ENCODE measurements at places on chromosomes 2 and 18.

- no peak for DNase-seq
Observed at GRCh38 chr2:39629646-39630045, 36.1 kb upstream of the TMEM178A start.

- DNase-seq: no peak
Observed at GRCh38 chr2:232075080-232075479, 113.6 kb downstream of the DIS3L2 start.

DNA sequence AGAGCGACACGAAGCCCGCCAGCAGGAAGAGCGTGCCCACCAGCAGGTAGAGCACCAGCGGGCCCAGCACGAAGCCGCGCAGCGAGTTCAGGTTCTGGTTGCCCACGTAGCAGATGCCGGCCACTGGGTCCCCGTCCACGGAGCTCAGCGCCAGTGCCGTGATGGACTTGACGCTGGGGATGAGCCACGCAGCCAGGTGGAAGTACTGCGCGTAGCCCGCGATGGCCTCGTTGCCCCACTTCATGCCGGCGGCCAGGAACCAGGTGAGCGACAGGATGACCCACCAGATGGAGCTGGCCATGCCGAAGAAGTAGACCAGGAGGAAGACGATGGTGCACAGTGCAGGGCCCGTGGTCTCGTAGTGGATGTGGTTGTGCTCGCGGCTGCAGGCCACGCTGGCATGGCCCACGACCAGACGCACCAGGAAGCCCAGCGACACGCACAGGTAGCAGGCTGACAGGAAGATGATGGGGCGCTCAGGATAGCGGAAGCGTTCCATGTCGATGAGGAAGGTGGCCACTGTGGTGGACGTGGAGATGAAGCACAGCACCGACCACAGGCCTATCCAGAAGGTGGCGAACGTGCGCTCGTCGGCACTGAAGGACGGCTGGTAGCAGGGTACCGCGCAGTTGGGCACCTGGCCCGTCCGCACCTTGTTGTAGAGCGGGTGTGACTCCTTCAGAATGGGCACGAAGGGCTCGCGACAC is 2.1 kb downstream of the FZD5 start:
- DNase-seq: peak; percentile 84

DNA sequence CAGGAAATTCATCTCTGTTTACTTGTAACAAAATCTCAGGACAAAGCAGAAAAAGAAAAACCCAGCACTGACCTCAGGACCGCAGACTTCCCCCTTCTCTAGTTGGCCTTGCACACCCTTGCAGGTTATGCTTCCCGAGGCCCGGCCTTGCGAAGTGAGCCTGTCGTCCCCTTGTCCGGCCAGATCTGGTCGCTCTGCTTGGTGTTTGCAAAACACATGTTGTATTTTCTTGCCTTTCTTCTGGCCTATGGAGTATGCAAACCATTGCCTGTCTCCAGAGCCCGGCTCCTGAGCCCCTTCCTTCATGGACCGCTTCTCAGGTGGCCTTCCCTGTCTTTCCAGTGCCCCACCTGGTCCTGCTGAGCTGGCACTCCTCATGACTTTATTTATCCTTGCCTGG is 4.8 kb downstream of the IMPA2 start:
- no peak for DNase-seq

- no peak for DNase-seq
Observed at GRCh38 chr2:26268213-26268612, 23.5 kb downstream of the HADHB start.

DNA sequence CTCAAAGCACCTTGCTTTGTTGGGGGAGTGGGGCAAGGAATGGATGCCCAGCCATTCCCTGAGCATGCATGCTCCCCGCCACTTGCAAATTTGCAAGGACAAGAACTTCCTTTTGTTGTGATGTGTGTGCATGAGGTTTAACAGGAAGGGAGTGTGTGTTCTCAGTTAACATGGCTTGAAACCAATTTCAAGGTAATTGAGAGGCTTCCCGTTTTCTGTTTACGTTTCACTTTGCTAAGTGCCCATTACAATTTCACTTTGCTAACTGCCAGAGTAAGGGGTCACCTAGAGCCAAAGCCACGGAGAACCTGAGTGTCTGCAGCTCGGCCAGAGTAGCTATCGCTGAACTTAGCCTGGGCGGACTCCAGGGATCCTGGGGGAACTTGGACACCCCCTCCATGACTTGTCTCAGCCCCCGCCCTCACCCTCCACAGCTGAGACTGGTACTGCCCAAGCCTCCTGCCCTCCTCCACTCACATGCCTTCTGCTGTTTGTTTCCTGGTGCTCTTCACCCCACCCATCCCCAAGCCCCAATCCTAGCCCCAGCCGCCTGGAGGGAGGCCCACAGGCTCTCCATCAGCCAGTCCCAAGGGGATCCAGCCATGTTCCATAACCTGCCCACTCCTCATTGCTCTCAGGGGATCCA is 53.6 kb upstream of the LAPTM4A start:
- DNase-seq: no peak

- DNase-seq: no peak
Observed at GRCh38 chr18:1012775-1013174, 108.1 kb downstream of the ADCYAP1 start.

DNA sequence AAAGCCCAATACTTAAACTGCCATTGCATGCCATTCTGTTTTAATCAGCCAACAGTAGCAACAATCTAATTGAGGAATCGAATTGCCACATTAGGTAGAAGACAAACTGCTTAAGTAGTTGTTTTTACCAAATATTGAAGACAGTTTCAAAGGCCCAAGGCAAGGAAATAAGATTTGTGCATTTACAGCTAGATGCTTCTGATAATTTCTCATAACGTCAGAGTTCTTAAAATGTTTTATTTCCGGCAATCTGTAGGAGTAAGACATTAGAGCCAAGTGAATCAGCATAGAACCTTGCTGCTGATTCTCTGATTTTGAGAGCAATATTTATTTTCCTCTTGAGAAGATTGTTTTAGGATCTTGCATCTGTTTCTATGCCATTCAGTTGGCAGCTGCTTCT is 174.3 kb downstream of the RBM43 start:
- DNase-seq: no peak

- no peak for DNase-seq
Observed at GRCh38 chr2:230414302-230414701, 1.7 kb upstream of the SP100 start.

DNA sequence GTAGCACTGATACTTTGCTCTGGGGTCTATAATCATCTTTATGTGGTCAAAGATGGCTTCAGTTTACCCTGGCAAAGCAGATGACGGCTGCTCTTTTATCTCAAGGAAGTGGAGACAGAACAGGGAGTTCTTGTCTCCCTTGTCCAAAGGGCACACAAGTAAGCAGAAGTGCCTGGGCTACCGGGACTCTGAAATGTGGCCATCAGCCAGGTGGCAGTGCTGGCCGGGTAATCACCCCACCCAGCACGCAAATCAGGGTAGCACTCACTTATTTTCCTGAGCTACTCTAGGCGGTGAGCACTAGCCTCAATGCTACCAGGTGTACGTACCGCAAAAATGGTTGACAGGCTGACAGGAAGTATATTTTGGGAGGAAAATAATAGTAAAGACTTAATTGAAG is 119.7 kb upstream of the ETAA1 start:
- DNase-seq: no peak

DNA sequence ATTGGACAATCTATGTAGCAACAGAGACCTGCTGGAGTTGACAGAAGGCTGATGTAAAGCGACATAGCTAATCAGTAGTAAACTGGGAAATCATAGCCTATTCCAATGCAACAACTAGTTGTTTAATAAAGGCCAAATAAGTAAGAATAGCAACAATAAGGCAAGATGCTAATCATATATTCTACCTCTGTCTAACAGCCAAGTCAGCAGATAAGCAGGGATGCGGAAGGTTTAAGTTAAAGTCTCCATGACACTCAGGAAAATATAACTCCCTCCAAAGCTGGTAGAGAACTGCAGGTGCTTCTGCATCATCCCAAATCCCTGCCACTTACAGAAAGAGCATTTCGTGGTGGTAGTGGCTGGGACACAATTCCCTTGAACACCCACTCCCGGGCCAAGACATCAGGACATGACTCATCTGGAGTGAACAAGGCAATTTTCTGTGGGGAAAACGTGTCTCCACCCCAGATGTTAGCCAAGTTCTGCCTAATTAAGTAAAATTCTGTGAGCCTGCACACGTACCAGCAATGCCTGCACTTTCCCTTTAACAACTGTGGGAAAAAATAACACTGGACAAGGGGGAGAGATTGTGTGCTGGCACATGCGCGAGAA is 413.6 kb upstream of the ID2 start:
- no peak for DNase-seq

- DNase-seq: peak; percentile 58
Observed at GRCh38 chr18:48975817-48976649, 25.3 kb upstream of the SMAD7 start.

GRCh38 chr2:139622691-139623090 is 842.5 kb upstream of the NXPH2 start:
- DNase-seq: no peak

DNA sequence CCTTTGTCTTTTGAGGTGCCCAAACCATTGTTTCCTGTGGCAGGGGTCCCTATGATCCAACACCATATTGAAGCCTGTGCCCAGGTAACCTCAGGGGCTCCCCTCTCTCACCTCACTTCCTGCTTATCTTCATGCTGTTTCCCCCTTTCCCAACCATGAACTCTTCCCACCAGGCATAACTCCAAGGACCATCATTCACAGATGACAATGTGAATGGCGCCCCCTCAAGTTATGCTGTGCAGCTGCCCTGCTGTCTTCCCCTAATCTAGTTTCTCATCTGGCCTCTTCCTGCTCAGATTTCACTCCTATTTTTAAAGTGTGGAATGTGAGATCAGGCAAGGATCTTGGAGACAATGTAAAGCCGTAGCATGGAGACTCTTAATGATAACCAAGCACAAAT is 1.4 kb downstream of the GMPPA start:
- no peak for DNase-seq

- no peak for DNase-seq
Observed at GRCh38 chr2:100924520-100925451, 77.3 kb upstream of the RPL31 start.

GRCh38 chr2:5495586-5495985 is 196.6 kb upstream of the SOX11 start:
- no peak for DNase-seq

DNA sequence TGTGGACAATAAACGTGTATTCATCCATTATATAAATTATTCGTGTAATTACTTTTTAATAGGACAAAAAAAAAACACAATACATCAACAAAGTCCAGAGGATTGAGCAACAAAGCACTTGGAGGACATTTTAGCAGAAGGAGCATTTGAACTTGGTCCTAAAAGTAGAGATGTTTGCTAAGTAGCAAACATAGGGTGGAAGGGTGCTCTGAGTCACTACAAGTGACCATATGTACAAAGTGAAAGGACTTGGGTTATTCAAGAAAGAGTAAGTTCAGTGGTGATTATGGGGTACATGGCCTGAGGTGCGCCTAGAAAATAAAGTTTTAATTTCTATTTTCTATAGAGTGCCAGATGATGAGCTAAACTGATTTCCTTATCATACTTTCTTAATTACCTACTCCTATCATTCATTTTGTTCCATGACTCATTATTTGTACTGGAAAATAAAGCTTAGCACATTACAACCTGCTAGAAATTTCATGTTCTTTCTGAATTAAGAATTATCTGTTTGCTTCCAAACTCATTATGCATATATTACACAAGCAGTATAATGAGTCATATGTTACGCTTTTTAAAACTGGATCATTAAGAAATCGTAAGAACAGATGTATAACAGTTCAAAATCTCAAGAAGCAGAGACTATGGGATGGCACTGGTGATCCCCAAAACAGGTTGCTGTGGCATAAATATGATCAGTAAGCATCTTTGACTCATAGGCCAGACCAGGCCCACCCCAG is 13.1 kb upstream of the PPP1R1C start:
- DNase-seq: no peak

DNA sequence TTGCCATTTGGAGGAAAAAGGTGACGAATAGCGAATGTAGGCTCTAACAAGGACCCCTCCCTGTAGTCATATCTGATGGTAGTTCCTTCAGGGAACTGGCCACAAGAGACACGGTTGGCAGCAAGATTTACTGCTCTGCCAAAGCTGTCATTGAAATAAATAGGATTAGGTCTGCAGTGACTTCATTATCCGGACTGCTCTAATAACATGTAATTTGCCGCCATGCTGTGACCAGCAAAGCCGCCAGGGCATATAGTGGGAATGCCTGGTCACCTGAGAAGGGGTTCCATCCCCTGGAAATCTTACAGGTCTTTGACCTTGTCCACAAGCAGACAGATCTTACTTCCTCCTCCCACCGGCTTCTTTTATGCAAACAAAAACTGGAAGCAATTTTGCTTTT is 59.4 kb upstream of the LAPTM4A start:
- no peak for DNase-seq

DNA sequence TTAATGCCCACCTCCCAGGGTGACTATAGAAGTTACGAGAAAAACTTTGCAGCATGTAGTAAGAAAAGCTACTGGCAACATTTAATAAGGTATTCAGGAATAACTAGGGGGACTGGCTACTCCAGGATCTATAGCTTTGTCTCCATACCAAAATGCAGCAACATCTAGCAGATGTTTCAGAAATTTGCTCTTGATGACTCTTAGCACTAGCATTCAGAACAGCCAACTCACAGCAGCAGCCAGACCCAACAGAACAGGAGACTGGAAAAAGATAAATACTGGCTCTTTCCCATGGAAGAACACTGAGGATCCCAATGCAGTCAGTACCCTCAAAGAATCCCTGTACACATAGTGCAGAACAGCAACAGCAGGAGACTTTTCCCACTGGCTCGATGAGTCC is 105.0 kb downstream of the PRKRA start:
- DNase-seq: no peak

DNA sequence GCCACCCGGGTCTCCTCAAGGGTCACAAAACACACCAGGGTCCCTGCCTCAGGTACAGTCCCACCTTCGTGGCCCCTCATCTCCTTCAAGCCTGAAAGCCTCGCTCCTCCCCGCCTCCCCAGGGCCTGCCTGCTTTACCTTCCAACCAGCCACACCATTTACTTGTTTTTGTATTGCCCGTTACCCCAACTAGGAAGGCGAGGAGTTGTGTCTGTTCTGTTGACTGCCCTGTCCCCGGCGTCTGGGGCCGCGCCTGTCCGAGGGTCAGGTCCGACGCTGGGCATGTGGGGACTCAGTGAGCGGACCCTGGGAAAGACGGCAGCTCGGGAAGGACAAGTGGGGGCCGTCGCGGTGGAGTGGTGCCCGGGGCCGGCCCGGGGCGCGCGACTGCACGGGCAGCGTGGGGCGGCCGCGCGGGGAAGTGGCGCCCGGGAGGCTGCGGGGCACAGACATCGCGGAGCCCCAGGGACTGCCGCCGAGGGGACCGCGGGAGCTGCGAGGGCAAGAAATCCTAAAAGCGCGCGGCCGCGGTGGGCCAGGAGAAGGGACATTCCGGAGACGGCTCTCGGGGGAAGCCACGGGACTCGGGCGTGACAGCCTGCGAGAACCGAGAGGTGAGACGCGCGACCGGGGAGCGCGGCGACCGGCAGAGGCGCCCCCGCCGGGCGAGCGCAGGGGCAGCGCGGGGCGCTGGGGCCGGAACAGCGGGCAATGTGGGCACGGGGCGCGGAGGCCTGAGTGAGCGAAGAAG is 797 bp upstream of the GRHL1 start:
- DNase-seq: peak; percentile 82

GRCh38 chr18:24075767-24076597 is 61.4 kb downstream of the TTC39C start:
- peak; percentile 35 for DNase-seq
